GM19239 (cell line): ENCODE measurements at places on chromosomes 3 and 15.

- DNase-seq, result peak; percentile 65
Observed at GRCh38 chr15:56733136-56734012, at the start of gene ZNF280D. Gene ZNF280D, minus strand, starts transcription at chr15:56733509. Its CDS starts 26,400 bp downstream, at chr15:56707109.

GRCh38 chr15:71054286-71054952 lies 60.9 kb upstream of the THSD4 start:
- DNase-seq, result no peak

- DNase-seq, result no peak
Observed at GRCh38 chr15:70275461-70276138, 177.9 kb upstream of the TLE3 start.

GRCh38 chr15:95990833-95991232 lies 339.7 kb upstream of the NR2F2 start:
- DNase-seq, result no peak

GRCh38 chr3:194224471-194225417 lies 88.8 kb downstream of the HES1 start:
- no peak for DNase-seq

DNA sequence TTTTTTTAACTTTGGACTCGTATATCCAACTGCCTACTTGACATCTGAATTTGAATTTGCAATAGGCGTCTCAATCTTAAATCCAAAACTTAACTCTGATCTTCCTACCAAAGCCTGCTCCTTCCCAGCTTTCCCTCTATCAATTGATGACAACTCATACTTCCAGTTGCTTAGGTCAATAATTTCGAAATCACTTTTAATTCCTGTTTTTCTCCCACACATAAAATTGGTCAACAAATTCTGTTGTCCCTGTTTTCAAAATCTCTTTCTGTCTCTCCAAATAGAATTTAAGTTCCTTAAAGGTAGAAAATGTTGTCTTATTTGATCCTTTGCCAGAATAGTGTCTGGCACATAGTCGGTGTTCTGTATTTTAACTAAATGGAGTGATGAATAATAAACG lies 332.4 kb downstream of the SATB1 start:
- no peak for DNase-seq

DNA sequence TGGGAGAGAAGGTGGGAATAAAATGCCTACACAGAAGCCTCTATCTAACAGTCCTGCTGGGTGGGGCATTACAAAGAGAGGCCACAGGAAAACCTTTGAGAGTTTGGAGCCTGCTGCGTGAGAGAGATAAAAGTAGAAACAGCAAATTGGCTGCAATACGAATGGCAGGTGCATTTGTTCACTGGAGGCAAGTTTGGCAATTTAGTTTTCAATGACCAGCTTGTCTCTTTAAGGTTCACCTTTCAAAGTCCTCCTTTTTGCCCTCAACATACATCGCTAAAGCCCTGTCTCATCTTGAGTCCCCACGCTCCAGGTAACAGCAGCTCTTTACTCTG lies 405.7 kb downstream of the LSAMP start:
- no peak for DNase-seq

DNA sequence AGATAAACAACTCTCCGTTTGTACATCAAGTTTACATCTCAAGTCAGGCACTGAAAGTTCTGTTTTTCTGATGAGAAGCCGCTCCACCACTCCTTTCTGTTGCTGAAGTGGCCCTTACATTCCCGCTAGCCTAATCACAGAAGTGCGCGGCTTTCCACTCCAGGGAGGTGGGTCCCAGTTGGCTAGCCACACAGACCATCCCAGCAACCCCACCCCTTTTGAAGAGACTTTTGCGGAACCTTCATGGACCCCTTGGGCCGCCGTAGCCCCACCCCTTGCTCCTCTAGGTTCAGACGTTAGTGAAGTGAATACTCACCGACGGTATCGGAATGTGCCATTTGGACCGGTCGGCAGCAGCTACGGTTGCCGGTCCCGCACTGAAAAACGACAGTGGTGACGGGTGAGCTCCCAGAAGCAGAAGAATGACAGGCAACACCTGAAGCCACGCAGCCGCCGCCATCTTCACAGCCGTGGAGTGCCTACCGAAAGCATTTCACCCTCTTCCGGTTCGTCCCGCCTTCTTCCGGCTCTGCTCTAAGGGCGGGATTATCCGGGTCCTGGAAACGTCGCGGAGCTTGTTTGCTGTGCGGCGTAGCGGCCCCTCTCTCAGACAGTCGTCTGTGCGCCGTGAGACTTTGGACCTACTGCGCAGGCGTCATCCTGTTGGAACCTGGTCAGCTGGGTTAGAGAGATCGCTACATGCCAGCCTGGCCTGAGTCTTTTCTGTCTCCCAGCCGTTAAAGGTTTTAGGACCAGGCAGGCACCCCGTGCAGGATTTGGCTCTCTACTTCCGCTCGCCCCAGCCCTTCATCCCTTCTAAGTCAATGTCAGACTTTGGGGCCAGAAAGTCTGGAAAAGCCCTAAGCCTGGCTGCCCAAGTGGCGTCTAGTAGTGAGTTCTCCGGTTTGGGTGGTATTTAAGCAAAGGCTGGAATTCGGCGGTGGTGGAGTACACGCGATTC lies at the start of the genes GANC and TMEM87A:
TSS of gene GANC (plus strand) at position 263 of the 961 bp plus-strand sequence. CDS start 1,281 bp downstream, outside the sequence.
TSS of gene TMEM87A (minus strand) at position 495 of the 961 bp plus-strand sequence. CDS start at position 460, 35 bp downstream.
- DNase-seq, result peak; percentile 78

DNA sequence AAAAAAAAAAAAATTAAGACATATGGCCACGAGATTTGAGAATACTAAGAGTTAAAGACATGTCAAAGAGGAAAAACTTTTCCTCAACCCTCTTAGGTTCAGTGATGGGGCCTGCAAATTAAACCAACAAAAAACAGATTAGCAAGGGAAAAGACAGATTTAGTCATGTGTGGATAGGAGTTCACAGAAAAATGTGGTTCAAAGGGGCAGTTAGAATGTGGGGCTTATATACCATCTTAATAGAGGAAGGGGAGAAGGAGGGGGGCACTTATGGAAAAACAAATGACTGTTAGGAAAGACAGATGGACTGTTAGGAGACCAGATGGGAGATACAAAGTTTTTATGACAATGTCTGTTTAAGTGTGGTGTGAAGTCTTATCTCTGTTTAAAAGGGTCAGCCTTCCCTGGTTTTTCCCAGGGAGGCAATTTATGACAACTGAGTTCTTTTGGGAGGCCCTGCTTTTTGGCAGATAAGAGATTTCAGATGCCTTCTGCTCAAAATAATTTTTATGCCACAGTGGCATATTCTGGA lies 68.7 kb upstream of the FURIN start:
- no peak for DNase-seq

DNA sequence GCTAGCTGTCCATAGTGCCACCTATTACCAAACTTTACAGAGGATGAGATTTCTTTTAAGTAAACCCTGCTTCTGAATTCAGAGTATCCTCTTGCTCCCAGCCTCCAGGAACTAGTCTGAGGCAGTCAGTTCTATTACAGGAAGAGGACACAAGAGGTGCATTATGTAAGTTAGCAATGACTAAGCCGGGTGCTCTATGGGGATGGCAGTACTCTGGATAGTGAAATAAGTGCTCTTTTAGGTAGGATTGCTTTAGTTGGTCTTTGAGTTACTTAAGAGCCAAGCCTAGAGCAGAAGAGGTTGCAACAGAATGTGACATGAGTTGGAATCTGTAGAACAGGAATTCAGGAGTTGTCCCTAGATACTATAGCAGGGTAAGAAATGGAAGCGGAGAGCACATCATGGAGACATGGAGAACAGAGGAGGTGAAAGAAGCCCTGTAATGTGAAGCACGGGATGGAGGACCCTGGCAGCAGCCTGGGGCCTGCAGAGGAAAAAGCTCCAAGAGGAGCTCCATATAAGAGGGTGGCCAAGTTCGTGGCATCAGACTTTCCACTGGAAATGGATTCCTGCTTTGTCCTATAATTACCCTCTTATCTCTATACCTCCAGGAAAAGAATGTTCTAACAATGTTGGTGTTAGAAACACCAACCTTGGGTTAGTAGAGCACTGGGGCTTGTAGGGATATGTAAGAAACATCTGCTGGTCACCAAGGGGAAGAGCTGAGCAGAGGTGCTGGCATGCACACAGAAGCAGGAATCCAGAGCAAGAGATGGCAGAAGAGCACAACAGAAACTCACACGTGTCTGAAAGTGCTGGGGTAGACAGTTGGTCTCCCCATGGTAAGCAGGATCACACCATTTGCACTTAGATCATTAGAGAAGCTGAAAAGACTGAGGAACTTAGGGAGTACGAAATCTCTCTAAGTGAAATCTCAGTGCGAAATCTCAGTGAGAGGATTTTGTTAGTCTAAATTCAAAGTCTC lies 851.1 kb downstream of the FHIT start:
- DNase-seq, result no peak

DNA sequence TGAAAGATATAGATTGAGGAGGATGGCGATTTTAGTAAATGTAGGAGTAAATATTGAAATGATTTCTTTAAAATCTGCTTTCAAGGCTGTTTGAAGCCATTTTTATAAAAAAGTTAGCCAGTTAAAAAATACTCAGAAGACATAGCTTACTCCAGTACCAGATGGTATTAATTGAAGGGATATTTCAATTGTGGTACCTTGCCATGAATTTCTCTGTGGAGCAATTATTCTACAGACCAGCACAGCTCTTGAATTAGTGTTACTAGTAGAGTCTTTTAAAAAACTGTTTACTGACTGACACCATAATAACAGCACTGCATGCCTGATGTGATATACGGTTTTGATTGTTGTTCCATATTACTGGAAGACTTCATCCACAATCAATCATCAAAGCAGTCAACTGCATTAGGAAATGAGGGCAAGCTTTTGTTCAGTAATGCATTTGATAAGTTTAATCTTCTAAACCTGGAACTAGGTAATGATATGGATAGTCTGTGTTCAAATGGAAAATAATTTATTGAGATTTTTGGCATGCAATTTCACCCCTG lies 106.4 kb downstream of the MFSD1 start:
- DNase-seq, result no peak

- no peak for DNase-seq
Observed at GRCh38 chr3:43152649-43153048, 46.8 kb upstream of the POMGNT2 start.

DNA sequence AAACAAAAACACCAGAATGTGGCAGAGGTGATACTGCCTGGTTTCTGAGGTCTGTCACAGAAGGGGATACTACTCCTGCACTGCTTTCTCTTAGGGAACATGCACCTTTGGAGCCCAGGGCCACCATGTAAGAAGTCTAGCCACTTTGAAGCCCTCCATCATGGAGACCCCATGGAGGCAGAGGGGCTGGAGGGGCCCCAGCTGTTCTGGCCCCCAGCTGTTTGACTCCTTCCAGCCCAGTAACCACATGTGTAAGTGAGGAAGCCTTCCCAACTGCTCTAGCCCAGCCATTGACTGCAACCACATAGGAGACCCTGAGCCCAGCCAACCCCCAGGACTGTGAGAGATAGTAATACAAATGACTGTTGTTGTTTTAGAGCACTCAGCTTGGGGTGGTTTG lies 9.0 kb upstream of the IGDCC4 start:
- DNase-seq, result no peak

DNA sequence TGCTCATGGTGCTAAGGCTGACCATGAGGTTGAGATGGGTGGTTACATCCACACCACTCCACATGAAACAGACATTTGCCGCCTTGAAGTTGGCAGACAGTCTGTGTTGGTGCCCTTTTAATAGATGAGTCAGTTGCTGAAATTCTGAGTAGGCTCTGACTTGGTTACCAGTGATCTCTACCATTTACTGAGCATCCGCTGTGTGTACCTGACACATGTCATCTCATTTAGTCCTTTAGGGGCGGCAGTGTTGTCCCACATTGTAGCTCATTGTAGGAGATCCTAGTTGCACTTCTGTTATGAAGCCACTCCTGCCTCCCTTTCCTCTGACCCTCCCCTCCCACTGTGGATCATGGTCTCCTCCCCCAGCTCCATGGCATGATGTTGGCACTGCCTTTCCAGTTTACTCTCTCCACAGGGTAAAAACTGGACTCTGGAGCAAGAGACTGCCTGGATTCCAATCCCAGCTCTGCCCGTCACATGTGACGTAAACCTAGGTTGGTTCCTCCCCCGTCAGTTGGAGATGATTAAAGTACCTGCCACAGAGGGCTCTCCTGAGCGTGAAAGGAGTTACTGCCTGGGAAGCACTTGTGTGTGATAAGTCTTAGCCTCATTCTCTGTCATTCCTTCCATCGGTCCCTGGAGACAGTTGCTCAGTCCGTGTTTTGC lies 21.6 kb downstream of the SLCO3A1 start:
- DNase-seq, result no peak

GRCh38 chr3:5185093-5185673 lies 2.3 kb upstream of the EDEM1 start:
- DNase-seq, result no peak

DNA sequence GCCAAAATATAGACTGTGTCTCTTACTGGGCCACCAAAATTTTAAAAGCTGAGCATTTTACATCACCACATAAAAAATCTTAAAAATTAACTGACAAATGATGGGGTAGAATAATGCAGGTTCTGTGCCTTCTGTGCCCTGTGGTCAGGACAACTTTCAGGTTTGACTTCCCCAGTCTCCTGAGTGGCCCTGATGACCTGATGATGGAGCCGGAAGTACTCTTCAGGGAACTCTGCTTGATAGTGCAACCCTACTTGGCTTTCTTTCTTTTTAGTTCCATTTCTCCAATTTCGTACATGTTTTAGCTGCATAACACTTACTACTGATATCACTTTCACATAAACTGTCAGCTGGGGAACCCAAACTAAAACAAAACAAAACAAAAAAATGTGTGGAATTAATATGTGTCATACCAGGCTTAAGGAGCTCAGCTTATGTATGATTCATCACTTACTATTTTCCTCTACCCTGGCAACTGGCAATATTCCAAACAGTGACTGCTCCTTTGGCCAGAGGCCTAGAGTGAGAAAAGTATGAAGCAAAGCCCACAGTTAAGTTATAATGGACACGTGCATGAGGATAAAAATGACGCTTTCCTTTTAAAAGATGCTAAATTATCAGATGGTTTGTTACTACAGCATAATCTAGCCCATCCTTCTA lies 194.3 kb downstream of the BCHE start:
- DNase-seq, result no peak

GRCh38 chr3:152291238-152291637 lies 22.5 kb downstream of the MBNL1 start:
- DNase-seq, result no peak

GRCh38 chr15:65870889-65871533 lies 1.7 kb downstream of the RAB11A start:
- peak; percentile 22 for DNase-seq

- no peak for DNase-seq
Observed at GRCh38 chr3:143551761-143552160, 296.5 kb downstream of the SLC9A9 start.

- no peak for DNase-seq
Observed at GRCh38 chr3:126287171-126287535, 70.1 kb downstream of the KLF15 start.

- DNase-seq, result no peak
Observed at GRCh38 chr15:43954181-43954621, 127.4 kb downstream of the WDR76 start.

- no peak for DNase-seq
Observed at GRCh38 chr15:66638377-66638776, 63.7 kb upstream of the SMAD6 start.

- no peak for DNase-seq
Observed at GRCh38 chr3:25658836-25659235, 5.9 kb downstream of the TOP2B start.

DNA sequence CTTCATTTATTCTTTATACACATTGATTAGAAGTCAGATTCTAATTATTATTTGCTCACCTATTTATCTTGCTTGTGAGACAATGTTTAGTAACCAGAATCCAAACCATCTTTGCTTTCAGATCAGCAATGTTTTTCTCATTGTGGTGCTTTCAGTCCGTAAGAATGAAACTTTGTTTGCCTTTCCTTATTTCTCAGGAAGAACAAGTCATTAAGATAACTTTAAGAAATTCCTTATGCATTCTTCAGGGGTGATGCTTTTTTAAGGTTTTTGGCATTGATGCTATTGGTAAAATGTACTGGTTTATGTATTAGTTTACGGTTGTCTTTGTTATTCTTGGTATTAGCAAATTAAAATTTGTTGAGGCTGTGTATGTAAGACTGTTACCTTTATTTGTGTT lies 120.8 kb upstream of the POU1F1 start:
- no peak for DNase-seq
